Stimulated activated CD4-positive, alpha-beta T cell treated with anti-CD3 and anti-CD28 coated beads, Interleukin-1b, Interleukin-23, amount 100 ng/mL, for 1 hour (primary cell): ENCODE measurements at places on chromosomes 7 and 10.

DNA sequence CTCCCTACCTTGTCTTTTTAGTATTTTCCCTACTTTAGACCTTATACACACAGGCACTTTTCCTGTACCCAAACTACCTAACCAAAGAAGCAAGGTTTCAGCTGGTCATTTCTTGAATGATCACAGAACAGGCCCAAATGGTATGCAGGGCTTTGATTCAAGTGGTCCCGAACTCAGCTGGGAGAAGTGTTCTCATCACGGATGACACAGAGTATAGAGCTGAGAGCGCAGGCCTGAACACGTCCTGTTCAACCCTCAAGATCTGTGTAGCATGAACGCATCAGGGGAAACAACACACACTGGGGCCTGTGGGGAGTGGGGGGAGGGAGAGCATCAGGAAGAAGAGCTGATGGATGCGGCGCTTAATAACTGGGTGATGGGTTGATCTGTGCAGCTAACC, 318.2 kb downstream of the SFMBT2 start:
- DNase-seq = no peak

DNA sequence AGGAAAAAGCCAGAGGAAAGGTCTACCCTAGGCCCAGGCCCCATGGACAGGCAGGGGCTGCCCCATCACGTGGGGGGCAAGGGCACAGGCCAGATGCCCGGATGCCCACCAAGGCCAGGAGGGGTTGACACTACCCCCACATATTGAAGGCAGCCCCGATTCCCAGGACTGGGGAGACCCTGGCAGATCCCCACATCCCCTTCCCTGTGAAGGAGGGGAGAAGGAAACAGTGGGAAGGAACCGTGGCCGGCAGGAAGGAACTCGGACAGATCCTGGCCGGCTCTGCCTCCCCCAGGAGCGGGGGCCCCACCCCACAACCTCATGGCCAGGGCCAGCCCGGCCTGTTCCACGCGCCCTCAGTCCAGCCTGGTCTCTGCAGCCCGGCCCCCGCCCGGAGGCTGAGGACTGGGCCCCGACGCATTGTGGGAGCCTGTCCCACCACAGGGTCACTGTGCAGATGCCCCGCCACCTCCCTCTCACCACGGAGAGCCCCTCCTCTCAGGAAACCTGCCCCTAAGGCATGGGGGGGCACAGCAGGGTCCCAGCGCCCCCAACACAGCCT, 41.3 kb downstream of the PAPOLB start:
- DNase-seq = no peak

GRCh38 chr10:565676-566075, 123.8 kb downstream of the DIP2C start:
- DNase-seq = no peak

- DNase-seq = no peak
Observed at GRCh38 chr7:123865517-123866117, 20.6 kb downstream of the HYAL4 start.

- DNase-seq = no peak
Observed at GRCh38 chr7:153576096-153576495, 476.1 kb upstream of the DPP6 start.

GRCh38 chr7:152054367-152055230, 29.1 kb downstream of the GALNT11 start:
- no peak for DNase-seq

DNA sequence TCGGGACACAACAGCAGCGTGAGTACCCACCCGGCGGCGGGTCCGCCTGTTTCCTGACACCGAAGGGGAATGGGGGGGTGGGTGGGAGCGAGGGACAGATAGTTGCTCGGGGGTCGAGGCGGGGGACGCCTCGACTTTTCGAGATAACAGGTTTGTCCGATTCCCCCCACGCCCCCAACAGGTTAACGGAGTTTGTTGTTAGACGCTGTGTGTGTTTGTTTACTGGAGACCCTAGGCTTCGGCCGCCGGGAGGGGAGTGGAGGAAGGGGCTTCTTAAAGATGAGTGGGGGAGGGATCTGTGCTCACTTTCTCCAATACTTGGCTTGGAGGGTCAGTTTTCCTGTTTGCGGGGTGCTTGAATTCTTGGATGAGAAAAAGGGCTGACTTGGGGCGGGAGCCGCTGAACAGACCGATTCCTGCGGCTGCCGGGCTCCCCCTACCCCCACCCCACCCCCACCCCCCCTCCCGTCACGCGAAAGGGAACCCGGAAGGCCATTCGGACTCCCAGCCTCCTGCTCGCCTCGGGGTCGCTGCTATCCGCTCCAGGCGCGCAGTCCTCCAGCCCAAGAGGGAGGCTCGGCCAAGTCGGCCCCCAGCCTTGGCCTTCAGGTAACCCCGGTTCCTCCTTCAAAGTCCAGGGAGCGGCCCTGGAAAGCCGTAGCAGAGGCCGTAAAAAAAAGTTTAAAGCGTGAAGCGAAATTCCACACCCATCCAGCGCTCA, 1.0 kb downstream of the SORCS3 start:
- DNase-seq = no peak

- DNase-seq = no peak
Observed at GRCh38 chr10:72730479-72730878, 38.5 kb downstream of the MCU start.

DNA sequence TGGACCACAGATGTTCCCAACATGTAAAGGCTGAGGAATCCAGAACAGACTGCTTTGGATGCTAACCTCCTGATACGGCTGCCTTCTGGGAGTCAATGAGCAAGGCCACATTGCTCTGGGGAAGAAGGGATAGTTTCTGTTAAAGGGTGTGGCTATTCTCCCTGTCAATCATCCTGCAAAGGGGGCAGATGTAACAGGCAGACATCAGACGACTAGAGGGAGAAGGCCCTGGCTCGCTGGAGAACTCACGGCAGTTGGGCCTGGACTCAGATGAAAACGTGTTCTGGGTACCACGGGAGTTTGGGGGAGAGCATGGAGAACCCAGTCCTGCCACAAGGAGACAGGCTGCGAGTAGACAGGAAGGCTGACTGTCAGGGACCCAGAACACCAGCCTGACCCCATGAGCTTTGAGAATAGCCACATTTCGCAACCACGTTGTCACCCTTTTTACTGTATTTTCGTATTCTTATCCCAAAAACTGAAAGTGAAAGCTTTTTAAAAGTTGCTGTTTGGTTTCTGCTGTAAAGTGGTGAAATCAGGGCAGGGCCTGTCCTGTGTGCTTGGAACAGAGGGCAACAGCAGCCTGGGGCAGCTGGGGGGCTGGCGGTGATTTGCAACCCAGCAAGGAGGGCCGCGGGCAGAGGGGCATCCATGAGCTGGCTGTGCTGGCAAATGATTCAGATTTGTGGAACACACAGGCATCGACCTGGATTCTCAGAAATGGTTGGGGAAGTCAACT, 95.3 kb downstream of the MYOF start:
- DNase-seq = no peak

DNA sequence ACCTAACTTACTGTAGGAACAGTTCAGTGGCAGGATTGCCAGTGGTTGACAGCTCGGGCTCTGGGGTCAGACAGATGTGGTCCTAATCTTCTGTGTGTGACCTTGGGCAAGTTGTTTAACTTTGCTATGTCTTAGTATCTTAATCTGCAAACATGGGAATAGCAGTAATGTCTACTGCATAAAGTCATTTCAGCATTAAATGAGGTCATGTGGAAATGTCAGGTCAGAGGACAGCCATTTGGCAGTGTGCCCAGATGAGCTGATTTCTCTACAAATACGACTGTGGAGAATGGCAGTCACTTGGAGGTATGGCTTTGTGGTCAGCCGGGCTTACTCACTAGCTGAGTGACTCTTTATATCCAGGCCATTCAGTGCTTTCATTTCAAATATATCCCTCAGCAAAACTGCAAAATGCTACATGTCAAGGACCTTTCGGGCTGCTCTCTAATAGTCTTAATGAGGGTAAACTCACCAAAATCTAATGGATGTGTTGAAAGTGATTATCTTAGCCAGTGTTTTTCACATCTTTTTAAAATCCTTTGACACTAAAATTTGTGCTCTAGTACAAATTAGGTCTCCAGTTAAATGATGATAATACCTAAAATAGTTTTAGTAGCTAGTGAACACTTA, 171.4 kb downstream of the ST7 start:
- DNase-seq = no peak

DNA sequence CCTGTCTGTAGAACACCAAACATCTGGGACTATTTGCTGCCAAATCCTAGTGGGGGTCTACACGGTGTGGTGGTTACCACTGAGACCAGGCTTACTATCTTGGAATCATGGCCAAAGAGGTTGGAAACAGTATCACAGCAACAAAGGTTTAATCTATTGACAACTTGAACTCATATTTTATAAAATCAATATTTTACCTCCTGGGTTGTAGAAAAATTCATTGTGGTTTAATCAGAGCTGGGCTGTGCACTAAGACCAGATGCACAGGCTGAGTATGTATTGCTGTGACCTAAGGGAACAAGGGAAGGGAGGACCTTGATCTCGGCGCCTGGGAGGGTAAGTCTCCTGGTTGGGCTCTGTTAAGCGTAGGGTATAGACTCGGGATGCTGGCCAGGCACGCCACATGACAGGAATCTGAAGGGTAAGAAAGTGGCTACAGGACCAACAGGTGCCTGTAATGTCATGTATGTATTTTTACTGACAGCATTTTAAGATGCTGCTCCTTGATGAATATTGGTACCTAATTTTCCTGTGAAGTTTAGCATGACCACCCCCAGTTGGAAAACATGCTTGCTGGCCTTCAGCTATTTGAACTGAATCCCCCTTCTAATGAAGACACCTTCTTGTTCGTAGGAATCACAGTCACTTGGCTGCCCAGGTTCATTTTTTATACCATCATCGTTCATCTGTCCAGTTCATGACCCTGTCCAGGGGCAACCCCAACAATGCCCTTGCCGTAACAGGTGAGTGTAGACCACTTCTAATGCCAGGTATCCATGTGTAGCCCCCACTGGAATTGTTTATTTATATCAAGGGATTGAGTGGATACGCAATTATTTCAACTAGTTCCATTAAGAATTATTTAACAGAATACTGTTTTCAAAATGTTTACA, 79.5 kb downstream of the EZH2 start:
- DNase-seq = no peak

DNA sequence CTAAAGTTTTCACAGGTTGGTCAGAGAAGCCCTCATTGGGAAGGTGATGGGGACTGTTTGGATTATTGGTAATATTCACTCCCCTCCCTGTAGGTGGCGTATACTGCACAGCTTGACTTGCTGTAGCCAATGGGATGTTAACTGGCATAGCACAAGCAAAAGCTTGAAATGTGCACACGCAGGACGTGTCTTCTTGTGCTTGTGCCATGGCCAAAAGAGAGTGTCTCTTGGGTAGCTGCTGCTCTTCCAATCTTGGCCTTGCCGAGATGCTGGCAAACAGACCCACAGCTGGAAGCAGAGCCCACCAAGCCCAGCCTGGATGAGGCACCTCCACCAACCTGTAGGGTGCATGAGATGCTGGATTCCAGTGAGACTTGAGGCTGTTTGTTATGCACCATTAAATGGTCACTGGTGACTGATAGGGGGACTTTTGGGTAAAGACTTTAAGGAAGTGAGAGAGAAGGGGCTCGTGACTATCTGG, 266.0 kb downstream of the GRID1 start:
- DNase-seq = no peak

GRCh38 chr7:104160375-104160774, 47.4 kb downstream of the ORC5 start:
- no peak for DNase-seq

- no peak for DNase-seq
Observed at GRCh38 chr7:2640846-2641316, 9.1 kb downstream of the TTYH3 start.

DNA sequence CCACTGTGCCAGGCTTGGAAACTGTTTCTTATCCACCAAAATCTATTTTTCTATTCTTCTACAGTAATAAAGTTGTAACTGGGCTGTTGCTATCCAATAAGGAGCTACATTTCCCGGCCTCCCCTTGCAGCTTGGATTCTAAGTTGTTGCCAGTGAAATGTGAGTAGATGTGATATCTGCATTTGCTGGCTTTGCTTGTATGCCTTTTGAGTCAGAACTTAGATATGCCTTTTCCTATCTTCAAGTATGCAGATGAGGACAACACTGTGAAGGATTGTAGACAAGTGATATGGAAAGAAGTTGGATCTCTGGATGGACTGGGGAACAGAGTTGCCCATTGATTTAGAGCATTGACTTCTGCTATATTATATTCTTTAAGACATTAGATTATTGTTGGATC, 236.9 kb downstream of the REEP3 start:
- no peak for DNase-seq

DNA sequence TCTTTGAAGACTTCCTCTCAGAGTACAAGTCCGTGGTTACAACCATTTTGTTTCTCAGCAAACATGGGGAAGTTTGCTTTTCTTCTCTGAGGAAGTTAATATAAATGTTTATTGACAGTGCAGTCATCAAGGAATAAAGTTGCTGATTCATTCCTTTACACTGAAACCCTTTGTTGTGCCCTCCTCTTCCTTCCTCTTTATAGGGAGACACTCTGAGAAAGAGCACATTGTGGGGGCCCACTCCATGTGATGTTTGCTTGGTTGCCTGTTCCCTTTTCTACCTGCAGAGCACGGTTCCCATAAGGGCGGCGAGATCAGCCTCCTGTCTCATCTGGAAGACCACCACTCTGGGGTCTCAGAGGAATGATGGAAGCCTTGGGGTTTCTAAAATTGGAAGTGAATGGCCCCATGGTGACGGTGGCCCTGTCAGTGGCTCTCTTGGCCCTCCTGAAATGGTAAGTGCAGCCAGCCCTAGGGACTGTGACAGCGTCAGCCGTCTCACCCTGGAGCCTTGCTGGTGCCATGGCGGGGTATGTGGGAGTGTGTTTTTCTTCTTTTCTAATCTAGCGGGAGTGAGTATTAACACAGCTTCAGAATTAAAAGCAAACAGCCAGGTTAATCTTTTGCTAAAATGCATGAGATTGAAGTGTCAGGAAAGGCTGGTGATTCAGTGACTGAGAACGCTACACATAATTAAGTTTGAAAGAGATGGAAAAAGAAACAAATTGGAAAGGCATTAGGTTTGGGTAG, at the start of gene TBXAS1:
TSS of gene TBXAS1 (plus strand) at position 240 of the 750 bp plus-strand sequence. CDS start at position 367, 127 bp downstream.
- DNase-seq = no peak

DNA sequence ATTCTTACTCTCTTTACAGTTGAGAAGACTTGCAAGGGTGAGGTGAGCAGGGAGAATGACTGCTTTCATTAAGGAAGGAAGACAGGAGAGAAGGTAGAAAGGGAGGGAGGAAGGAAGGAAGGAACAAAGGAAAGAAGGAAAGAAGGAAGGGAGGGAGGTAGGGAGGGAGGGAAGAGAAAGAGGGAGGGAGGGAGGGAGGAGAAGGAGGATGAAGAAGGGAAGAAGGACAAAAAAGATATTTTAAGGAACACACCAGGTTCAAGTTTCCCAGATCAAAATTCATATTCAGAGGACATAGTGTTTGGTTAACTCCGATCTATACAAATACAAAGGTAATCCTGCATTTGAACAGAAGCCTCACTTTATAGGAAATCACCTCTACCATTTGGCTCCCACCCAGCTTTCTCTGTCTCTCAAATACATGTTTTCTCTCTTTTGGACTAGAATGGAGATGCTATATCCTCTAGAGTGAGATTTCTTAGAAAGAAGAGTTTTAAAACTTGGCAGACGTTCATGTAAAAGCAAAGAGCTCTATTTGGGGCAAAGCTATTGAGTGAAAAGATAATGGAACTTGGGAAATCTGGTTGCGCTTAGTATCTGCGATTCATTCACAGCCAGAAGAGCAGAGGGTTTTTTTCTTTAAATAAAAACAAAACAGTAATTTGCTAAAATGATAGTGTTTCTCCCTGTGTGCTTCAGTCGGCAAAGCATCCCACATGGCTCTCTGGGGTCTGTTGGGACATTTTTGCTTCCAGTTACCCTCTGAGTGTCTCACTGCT, 261.9 kb upstream of the LYZL1 start:
- no peak for DNase-seq

GRCh38 chr10:36817898-36818297, 307.5 kb upstream of the ANKRD30A start:
- no peak for DNase-seq
